NCI-H69 (cell line): ENCODE measurements at places on chromosomes 16 and 17.

GRCh38 chr16:48430890-48431289 lies 45.7 kb upstream of the SIAH1 start:
- DNase-seq, result no peak

DNA sequence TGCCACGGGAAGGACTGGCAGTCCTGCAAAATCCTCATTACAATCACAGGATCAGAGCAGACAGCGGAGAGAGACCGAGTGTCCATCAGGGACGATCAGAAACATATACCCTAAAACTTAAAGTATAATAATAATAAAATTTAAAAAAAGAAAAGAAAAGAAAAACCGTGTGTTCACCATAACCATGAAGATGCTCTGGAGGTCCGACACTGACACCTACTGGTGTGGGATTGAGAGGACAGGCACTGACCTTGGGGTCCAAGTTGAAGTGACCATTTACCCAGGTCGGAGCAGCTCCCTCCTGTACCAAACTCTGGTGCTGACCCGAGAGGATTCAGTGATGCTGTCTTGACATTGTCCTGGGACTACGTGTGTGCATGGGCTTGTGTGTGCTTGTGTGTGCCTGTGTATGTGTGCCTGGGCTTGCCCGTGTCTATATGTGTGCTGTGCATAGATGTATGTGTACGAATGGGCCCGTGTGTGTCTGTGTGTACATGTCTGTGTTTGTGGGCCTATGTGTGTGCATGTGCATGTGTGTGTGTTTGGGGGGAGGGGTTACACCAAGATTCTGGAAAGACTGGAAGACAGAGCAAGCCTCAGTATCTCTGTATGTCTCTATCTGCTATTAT lies 10.0 kb upstream of the CD300LD start:
- peak; percentile 34 for DNase-seq

- no peak for DNase-seq
These were observed 109.9 kb upstream of the DNAH9 start for GRCh38 chr17:11488407-11488806.

DNA sequence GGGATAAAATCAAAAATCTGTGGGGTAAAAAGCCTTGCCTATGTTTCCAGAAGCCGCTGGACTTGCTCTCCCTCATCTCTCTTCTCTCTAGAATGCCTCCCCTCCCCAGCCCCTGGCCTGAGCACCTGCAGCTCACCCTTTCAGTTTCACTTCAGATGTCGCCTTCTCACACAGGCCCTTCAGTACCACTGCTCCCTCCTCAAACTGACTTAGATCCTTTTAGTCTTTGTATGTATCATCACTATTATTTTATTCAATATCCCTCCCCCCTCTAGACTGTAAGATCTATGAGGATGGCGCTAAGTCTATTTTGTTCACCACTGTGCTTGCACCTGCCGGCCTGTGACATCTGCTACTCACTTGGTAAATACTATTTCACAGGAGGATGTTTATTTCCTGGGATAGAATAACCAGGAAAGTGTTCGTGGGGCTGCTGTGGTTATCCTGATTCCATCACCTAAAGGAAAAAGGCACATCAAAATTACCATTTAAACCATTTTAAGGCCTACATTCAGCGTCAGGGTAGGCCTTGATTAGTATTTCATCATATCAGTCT lies 122.3 kb downstream of the MRTFB start:
- DNase-seq, result peak; percentile 83

DNA sequence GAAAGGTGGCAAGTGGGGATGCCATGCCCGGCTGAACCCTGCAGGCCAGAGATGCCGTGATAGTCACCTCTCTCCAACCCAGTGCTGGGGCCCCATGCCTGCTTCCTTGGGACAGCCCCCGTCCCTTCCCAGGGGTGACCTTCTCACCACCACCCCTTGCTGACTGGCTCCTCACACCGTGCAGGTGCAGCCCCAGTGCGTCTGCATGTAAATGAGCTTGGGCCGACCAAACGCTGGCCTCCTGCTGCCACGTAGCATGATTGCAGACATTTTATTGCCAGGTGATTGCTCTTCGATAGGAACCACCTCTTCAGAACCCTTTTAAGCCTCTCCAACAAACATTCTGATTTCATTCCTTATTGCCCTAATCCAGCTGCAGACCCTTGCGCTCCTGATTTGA lies 32.5 kb downstream of the ASIC2 start:
- DNase-seq, result no peak

DNA sequence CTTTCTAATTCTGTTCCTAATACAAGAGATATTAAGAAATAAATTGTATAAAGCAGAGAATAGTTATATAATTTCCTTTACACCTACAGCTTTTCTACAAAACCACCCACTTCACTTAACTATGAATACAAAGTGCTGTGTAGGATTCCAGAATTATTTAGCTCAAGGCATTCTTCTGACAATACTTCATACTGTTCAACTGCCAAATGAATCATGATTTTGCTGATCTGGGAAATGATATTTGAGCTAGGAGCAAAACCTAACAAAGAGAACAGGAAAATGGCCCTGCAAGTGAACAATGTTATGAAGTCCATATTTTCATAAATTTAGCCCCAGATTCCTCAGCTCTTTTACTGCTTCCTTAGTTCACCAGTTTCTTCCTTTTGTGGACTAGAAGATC lies 12.9 kb downstream of the BBS2 start:
- DNase-seq, result no peak
